M059J (cell line): ENCODE measurements at places on chromosomes 13 and 19. TPM values are rescaled to one million over a fixed set of nuclear protein-coding genes. Genes with fewer than 3 reads are reported as not detected.

- DNase-seq: peak; percentile 43
These were observed 224.8 kb downstream of the SPRY2 start for GRCh38 chr13:80116107-80116506.

DNA sequence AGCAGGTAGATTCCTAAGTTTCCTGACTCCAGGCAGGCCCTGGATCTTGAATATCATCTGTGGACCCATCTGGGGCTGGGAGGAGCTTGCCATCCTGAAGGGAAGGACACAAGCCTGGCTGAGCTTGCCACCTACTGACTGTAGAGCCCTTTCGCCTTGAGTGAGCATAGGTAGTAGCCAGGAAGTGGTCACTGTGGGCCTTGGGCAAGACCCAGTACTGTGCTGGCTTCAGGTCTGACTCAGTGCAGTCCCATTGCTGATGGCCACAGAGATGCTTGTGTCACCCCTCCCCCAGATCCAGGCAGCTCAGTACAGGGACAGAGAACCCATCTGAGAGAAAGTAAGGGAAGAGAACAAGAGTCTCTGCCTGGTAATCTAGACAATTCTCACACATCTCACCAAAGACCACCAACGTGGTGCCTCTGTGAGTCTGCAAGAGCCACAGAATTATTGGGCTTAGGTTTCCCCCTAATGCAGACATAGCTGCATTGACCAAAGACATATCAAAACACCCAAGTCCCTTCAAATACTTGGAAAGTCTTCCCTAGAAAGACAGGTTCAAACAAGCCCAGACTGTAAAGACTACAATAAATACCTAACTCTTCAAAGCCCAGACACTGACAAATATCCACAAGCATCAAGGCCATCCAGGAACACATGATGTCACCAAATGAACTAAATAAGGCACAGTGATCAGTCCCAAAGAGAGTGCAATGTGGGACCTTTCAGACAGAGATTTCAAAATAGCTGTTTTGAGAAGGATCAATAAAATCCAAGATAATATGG is 108.2 kb upstream of the WASF3 start:
- DNase-seq: peak; percentile 91

DNA sequence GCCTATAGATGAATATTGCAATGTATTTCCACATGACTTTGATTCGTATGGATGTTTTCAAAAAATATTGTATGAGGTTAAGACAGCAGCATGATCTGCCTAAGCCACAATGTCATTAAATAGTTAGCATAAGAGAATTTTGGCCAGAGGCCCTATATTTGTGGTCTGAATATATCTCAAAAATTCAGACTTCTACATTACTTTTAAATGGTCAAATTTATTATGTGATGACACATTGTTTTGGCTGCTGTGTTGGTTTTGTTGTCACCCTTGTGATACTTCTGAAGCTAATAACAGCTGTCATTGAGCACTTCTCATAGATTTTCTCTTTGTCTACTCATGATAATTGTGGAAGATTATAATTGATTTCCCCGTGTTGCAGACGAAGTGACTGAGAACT is 288.2 kb downstream of the MYO16 start:
- DNase-seq: peak; percentile 71

GRCh38 chr19:40613690-40614621 is 12.8 kb downstream of the LTBP4 start:
- no peak for DNase-seq

- DNase-seq: peak; percentile 76
These were observed 16.3 kb upstream of the GPR183 start for GRCh38 chr13:99323488-99323887.

GIPR gene
- total RNA-seq: 0.02 and 0.32 TPM in 2 replicates

FAM83E gene
- total RNA-seq: 0.89 TPM in 1 of 2 replicates, not detected in the other

EBI3 gene
- 2.7 and 3.0 TPM in 2 replicates for total RNA-seq

SHISA7 gene
- total RNA-seq: not detected in 2 replicates
